ENCODE measurements at places on chromosomes 4 and X.

DNA sequence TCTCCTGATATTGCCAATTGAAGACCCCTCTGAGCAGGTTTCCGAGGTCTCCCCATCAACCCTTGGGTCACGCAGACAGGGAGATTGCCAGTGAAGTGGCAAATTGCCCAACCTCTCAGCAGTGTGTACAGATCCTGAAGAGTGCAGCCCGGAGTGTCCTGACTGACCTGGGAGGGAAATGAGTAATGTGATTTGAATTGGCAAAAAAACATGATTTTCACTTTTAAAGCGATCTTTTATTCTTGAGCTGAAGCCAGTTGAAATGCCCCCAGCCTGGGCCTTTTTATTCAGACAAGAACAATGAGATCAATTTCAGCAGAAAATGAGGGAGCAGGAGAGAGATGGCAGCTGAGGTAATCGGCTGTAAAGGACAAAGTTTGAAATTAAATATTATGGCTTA, 401.8 kb downstream of the RAPGEF2 start:
- no peak for DNase-seq

DNA sequence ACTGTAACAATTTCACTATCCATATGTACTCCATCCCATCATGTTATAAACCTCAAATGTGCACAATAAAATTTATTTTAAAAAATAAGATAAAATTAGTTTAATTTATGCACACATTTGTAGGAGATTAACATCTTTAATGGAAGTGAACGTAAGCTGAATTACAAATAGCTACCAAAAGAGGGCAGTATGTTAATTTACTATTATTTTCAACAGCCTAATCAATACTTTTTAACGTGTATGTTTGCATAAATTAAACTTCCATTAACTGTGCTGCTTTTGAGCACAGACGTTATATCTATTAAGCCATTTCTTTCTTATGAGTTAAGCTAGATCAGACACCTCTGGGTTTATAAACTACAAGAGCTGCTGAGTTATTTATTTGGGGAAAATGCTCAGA, 56.5 kb upstream of the PHKA2 start:
- DNase-seq: no peak

GRCh38 chr4:70518269-70518668, at the start of gene AMTN:
Gene AMTN, plus strand, starts transcription at chr4:70518569. Its CDS starts 209 bp downstream, at chr4:70518778.
- no peak for DNase-seq

- no peak for DNase-seq
Observed at GRCh38 chr4:165013691-165014090, 18.1 kb upstream of the TRIM60 start.

GRCh38 chrX:22666441-22666840, 333.3 kb upstream of the DDX53 start:
- DNase-seq: no peak

DNA sequence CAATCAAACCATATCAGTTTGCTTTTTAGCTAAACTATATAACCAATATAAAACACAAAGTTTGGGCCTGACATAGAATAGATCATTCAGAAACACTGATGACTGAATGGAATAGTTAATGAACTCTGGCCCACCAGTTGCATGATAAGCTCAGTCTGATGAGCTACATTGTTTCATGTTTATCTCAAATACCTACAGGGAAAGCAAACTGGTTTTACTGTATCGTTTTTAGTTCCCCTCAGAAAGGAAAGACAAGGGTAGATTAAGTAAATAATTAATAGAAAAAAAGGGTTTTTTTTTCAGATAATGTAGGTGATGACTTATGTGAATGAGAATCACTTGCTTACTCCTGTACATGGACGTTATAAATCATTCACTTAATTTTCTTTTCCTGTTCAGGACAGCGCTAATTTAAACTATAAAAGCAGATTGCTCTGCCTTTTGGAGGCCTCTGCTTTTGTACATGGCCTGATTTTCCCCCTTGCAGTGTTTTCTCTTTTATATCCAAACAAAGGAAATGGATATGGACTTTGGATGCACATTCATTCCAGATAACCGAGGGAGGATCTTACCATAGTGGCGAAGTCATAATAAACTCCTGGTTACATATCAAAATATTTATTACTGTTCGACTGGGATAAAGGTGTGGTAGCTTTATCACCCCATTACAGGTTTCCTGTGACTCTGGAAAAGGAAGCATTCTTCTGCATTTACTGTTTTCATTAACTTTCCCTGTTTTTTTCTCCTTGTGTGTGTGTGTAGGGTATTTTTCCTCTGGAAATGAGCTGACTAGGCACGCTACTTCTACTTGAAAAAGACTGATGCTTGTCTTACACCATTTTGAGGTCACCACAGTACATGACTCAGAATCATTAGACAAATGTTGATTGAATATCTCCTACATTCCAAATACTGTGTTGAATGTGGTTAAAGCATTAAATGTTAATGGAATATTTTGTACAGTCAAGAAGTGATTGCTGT, 373.1 kb upstream of the HS3ST1 start:
- DNase-seq: no peak

DNA sequence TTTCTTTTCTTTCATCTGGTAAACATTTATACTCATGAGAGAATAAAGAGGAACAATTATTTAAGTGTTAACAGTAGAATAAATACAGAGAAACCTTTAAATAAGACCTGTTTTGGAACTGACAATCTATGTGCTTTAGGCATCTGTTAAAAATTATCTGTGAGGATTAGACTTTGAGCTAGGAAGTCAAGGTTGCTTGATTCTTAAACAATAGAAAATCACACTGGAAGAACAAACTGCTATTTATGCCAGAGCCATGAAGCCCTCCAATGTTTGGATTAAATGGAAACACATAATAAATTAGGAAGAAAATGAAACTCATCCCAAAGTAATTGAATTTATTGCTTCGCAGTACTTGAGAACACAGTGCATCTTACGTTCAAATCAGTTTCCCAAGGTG, 207.2 kb upstream of the NPY2R start:
- no peak for DNase-seq

DNA sequence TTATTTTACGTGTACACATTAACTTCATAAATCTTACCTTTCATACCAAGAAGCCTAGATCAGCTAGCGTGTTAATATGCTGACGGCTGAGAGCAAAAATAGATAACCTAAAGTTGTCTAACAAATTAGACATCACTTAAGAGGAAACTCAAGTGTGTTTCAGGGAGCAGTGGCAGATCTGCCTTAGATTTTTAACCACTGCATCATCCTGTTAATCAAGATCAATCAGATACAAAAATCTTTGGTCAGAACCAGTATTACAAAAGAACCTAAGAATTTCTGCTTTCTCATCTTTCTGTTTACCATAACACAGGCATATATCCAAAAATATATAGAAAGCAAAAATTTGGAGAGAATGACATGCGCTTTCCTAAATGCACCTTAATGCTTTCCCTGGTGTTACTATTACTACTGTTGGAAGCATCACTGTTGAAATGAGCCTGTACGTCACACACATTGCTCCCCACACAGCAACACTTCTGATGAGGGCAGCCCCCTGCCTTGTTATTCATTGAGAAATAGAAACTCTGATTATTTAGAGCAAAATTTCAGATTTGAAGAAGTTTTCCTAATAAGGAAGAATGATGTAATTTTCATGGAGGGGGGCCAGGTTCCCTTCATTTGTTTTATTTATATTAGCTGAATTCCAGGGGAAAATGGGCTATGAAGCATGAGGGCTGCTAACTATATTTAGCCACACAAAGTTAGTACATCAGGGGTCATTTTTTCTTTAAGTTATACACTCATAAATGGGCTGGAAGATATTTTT, 152.3 kb downstream of the CBR4 start:
- no peak for DNase-seq

DNA sequence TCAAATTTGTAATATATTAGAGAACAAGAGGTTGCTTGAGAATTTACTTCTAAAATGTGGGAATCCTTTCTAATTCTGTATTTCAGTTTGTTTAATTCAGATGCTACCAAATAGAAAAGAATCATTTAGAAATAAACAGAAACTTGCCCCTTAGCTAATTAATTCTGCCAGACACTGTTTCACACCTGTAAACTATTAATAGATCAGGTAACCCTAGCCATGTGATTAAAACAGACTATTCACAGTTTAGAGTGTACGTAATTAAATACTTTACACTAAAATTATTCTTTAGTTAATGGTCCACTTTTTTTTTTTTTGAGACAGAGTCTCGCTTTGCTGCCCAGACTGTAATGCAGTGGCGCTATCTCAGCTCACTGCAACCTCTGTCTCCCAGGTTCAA, 124.0 kb downstream of the PTPN13 start:
- no peak for DNase-seq

DNA sequence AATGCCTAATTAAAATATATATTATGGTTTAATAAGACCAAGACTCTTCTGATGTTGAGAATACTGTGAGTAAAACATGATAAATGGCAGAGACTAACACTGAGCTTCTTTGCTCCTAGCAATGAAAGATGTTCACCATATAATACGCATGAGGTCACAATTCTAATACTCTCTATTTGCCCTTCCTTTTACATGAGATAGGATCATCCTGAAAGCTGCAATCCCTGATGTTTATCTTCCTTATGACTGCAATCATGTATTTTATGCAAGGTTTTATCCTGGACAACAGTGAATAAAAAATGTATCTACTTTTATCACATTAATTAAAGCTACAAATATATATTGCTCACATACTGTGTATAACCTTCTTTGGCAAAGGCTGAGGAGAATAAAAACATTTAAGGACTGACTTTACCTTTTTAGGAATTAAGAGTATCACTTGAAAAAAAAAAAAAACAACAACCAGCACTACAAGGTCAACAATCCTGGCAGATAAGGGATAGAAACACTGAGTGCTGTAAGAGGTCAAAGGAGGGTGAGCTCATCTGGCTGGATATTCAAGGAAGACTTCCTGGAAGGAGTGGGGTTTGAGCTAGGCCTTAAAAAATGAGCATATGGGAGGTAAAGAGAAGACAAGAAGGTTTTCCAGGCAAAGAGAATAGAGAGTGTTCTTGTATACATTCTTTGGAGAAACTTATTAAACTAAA, 99.9 kb downstream of the AREG start:
- no peak for DNase-seq

DNA sequence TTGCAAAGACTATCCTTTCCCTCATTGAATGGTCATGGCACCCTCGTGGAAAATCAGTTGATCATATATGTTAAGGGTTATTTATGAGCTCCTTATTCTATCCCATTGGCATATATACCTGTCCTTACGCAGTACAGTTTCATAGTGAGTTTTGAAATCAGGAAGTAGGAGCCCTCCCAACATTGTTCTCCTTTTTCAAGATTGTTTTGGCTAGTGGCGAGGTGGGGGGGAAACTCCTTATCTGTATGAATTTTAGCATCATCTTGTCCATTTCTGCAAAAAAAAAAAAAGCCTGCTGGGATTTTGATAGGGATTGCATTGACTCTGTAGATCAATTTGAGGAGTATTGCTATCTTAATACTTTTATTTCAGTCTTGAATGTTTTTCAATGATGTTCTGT, 2.5 kb upstream of the USP9X start:
- DNase-seq: no peak

DNA sequence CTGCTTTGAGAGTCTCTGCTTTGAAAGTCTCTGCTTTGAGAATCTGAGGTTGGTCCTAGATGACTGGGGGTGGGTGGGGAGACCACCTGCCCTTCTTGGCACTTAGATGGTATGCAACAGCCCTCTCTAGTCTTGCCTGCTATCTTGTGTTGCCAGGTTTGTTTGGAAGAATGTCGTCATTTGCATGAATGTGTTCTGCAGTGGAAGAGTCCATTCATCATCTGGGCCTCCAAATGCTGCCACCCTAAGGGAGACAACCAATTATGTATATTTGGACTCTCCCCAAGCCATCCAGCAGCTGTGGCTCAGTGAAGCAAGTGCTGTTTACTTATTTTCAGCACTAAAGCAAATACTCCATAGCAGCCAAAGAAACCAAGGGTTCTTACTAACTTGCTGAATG, 44.6 kb upstream of the TRPC5OS start:
- DNase-seq: no peak

- DNase-seq: no peak
Observed at GRCh38 chr4:139469216-139469615, 15.3 kb downstream of the RAB33B start.

GRCh38 chr4:140330311-140330900, 43.0 kb upstream of the SCOC start:
- DNase-seq: no peak
